ENCODE measurements at places on chromosomes 16 and 17.
A peak's percentile ranks its signal among the peaks of the same experiment; 100 is the strongest.

DNA sequence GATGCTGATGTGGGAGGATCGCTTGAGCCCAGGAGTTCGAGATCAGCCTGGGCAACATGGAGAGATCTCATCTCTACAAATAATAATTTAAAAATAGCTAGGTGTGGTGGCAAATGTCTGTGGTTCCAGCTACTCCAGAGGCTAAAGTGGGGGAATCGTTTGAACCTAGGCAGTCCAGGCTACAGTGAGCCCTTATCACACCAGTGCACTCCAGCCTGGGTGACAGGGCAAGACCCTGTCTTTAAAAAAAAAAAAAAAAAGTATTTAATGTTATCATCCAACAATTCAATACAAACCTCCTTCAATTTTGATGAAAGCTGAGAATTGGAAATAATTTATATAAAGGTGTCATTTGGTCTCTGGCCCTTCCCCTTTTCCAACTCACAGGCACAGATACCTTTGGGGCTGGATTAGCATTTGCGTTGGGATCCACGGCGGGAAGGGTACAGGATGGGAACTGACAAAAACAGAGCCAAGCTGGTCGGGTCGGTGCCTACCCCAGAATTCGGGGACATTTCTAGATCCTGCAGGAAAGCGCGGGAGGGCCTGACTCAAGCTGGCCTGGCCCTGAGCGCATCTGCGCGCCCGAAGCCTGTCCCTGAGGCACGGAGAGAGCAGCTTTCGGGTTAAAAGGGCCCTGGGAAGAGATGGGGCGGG lies 860 bp upstream of the DCAF7 start:
- DNase-seq, result no peak

DNA sequence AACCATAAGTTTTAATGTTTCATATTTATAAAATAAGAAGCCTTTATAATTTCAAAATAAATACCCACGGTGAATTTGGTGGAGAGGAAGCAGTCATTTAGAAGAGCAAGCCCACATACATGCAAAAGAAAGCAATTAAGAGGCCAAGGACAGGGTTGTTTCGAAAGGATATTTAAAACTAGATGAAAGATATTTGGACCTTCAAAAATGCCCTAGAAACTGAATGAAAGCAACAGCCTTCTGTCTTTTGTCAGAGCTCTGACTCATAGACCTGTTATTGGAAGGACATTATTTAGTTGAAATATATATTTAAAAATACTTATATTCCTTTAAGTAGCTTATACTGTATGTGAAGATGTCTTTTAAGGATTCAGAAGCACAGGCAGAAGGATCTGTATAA lies 8.6 kb upstream of the METTL9 start:
- no peak for DNase-seq

GRCh38 chr17:66200685-66201092 lies 8.8 kb upstream of the CEP112 start:
- no peak for DNase-seq

- DNase-seq, result no peak
Measured at GRCh38 chr16:4087990-4088577, 28.2 kb downstream of the ADCY9 start.

DNA sequence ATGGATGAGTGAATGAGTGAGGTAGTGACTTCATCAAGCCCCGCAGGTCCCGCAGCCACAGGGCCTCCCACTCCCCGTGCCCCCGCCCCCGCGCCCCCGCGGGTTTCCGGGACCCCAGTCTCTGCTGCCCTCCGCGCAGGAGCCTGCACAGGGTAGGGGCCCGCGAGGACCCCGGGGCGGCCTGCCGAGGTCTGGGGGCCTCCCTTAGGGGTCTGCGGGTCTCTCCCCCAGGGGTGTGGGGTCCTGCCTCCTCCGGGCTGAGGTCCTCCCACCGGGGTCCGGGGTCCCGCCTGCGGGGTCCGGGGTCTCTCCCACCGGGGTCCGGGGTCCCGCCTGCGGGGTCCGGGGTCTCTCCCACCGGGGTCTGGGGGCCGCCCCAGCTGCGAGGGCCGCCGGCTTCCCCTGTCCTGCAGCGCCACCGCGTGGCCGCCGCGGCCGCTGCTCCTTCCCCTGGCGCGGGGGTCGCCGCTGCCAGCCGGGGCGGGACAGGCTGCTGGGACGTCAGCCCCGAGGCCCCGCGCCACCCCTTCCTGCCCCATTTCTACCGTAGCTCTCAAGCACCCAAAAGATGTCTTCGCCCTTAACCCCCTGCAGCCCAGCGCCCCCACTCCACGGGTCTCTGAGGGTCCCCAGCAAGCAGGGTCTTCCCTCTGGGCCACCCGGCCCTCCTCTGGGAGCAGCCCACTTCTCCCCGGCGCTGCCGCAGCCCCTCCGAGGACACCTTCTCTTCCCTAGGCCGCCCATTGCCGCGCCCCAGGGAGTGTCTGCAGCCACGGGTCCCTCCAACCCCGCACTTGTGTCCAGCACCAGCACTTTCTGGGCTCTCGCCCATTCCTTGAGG lies 10.4 kb upstream of the CHMP6 start:
- DNase-seq, result no peak

DNA sequence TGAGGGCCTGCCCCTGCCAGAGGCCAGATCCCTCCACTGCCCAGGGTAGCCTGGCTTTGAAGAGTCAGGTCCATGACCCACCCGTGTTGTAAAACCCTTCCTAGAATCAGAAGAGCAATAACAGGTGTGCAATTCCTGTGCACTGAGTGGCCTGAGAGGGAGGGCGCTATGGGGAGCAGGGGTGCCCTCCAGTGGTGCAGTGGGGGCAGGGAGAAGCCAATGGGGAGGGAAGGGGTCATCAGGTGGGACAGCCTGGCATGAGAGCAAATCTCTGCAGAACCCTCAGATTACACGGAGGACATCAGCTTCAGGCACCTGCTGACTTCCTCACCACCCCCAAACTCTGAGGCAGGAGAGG lies 72.9 kb upstream of the ZNF469 start:
- no peak for DNase-seq

- no peak for DNase-seq
Measured at GRCh38 chr17:39761861-39762496, 24.2 kb downstream of the GRB7 start.

DNA sequence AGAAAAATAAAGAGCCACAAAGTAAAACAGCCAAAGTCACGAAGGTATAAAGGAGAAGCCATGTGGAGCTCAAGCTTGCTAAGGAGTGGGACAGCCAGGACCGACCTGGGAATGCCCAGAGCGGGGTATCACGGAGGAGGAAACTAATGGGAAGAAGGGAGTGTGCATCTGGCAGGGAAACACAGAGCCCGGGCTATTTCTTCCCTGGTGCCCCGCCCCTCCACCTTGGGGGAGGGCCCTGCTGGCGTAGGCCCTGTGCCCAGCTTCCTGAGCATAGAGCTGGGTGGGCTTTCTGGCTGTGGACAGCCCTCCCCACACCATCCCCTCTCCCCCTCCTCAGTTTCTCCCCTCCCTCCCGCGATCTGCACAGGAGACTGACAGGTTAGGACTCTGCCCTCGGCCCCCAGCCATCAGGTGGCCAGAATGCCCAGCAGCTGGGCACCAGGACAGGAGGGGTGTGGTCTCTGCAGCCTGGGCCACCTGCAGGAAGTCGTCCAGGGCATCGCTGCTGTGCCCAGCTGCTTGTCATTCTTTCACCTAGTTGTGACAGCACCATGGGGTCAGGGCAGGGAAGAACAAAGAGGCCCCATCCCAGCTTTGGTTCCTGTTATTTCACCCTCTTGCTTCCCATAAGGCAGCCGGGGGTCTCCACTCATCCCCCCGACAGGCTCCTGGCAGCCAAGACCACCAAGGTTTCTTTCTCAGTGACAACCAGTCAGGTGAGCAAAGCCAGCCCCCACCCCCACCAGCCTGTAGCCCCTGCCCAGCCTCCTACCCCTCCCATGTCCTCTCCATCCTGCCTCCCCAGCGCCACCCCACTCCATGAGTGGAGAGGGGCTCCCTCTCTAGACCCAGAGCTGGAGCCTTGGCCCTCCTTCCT lies 7.1 kb upstream of the DCAF7 start:
- no peak for DNase-seq

GRCh38 chr16:56363781-56364565 lies 61.4 kb downstream of the AMFR start:
- peak; percentile 51 for DNase-seq

GRCh38 chr17:14793237-14793636 lies 471.9 kb downstream of the PMP22 start:
- no peak for DNase-seq

DNA sequence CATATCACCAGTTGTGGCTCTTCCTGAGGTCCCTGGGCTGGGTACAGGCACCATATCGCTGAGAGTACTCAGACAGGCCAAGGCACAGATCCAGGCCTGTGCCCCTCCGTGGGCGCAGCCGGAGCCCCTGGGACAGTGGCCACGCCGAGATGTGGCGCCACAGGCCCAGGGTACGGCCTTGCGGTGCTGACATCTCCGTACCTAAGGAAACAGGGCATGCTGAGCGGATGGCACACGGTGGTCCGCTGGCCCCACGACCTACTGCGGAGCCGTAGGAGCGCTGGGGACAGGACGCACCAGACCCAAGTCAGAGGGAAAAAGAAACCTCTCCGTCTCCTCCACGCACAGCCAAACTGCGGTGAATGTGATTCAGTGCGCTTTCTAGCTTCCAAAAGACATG lies 26.5 kb downstream of the NDUFAF8 start:
- DNase-seq, result no peak

- DNase-seq, result no peak
Measured at GRCh38 chr16:4513086-4513860, 25.3 kb downstream of the CDIP1 start.

DNA sequence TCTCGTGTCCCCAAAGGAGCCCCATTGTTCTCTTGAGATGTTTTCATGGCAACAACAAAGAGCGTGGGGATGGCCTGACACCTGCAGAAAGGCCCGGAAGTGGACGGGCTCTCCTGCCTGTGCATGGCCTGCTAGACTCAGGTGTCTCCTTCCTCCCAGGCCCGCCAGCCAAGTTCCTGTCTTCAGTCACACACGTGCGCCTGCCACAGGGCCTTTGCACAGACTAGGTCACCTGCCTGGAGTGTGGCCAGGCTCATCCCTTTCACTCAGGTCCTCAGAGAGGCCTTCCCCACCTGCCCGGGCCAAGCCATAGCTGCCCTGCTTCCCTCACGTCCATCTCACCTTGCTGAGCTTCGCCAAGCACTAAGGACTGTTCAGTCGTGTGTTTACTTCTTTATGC lies 300.9 kb downstream of the FOXL1 start:
- DNase-seq, result no peak

DNA sequence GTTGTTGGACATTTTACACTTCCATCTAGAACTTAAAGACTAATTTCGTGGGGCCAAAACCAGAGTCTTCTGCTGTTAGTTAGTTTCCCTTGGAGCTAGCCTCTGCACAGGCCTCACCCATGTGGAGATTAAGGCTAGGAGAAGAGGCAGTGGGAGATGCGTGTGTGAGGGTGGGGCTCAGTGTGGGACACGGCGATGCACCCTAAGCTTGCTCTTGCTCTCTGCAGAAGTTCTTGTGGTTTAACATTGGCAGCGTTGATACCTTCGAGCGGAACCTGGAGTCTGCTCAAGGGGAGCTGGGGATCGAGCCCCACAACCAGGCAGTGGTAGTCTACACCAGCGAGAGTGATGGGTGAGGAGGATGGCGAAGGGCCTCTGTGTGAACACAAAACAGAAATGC lies 34.0 kb downstream of the DBNDD1 start:
- no peak for DNase-seq

GRCh38 chr17:81034168-81034777 lies 678 bp upstream of the BAIAP2 start:
- no peak for DNase-seq

DNA sequence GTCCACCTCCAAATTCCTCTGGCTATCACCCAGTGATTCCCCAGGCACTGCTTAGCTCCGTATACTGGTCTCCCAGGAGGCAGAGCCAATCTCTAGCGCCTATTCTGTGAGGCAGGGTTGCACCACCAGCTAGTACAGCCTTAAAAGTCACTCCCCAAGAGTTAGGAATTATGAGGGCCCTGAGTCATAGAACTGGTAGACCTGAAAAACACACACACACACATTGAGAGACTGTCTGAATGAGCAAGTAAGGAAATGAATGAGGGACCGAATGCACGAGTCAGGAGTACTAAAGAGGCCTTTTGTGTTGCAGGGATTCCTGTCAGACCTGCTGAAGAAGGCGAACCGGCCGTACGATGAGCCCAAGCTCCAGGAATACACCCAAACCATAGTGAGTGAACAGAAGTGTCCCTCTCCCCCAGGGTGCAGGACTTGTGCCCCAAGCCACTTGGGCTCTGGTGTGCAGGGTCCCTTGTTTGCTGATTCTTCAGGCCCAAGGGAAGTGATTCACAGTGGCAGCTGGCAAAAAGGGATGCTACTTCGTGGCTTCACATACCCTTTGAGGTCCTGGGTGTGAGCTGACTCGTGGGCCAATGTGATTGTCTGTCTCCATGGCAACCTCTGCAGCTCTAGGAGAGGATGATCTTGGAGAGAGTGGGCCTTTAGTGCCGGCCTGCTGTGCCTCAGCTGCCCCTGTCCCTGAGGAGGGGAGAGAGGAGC lies 24.7 kb downstream of the CALB2 start:
- peak; percentile 8 for DNase-seq

GRCh38 chr17:32515677-32516383 lies 29.0 kb downstream of the CDK5R1 start:
- DNase-seq, result no peak

DNA sequence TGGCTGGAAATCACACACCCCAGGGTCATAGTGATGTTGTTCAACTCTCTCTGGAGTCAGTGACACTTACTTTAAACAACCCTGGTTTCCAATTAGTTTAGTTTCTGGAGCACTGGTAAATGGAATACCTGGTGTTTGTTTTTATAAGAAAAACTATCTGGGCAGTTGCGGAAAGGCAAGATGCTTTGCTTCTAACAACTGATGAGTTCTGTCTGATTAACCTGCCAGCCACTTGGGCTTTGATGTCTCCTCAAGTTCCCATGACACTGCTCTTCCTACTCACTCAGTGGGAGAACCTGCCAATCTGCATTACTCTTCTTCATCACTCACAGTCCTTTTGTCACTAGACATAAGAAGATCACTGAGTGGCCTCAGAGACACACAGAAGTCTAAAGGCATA lies 78.7 kb upstream of the MTMR4 start:
- DNase-seq, result no peak

Measured in activated naive CD4-positive, alpha-beta T cell treated with anti-CD3 and anti-CD28 coated beads, Interleukin-2, amount 50 U/mL, for 72 hours (primary cell).